Muscle of leg (tissue), 16 donors: ENCODE measurements at places on chromosomes 7 and 10. TPM values are rescaled to one million over a fixed set of nuclear protein-coding genes. Genes with fewer than 3 reads are reported as not detected.

SPDYE2B gene
- not detected for total RNA-seq

DNA sequence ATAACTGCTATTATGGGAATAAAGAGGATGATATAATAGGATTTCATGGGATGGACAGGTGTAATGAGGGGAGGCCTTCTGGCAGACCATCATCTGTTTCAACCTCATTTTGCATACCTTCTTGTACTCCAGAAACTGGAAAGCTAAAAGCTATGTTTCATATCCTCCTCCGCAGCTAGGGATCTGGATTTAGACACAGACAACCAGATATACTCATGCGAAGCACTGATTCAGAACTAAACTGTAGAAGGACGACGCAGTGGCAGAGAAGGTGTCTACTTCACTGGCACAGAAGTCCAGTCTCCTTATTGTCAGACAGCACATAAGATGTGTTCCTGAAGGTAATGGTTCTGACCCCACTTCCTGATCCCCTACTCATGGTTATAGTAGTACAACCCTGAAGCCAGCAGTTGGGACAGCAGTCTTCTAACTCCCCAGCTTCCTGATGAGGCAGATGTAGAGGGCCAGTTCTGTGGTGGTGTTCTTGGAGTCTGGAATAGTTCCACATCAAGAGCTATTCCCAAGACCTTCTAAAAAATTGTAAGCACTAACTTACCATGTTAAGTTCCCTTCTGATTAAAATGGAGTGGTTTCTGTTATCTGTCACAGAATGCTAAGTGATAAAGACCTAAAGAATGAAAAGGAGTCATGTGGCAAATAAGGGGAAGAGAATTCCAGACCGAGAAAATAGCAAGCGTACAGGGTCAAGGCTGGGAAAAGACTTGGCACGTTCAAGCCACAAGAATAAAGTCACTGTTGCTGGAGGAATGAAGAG is 550.3 kb downstream of the GRM8 start:
- no peak overlapping the region for H3K4me3 ChIP-seq
- no peaks in the 10 kb centered on the region for H3K27me3 ChIP-seq
- H3K36me3 ChIP-seq = no peaks in the 10 kb centered on the region
- H3K27ac ChIP-seq = no peak overlapping the region
- H3K4me1 ChIP-seq = no peaks in the 10 kb centered on the region

DNA sequence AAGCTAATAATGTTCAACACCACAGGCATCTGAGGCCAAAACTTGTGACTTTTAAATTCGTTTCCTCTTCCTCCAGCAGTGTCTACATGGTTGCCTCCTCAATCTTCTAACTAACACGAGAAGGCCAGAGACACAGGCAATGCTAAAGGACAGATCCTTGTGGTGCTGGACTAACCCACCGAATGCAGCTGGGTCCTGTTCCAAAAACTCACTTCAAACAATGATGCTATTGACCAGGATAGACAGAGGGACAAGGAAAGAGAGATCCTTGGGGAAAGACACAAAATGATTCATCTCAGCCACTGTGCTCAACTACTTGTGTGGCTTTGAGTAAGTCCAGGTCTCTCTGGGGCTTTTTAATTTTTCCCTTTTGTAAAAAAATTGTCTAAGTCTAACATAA is 107.6 kb downstream of the KCNMA1 start:
- no peaks in the 10 kb centered on the region for H3K36me3 ChIP-seq
- H3K27ac ChIP-seq = no peak overlapping the region
- no peak for DNase-seq
- H3K27me3 ChIP-seq = no peaks in the 10 kb centered on the region
- H3K4me1 ChIP-seq = peaks cover 45% of the 10 kb centered on the region

- H3K4me3 ChIP-seq = no peak overlapping the region
- no peaks in the 10 kb centered on the region for H3K36me3 ChIP-seq
These were observed 30.6 kb upstream of the CNPY1 start for GRCh38 chr7:155576900-155577508.

DNA sequence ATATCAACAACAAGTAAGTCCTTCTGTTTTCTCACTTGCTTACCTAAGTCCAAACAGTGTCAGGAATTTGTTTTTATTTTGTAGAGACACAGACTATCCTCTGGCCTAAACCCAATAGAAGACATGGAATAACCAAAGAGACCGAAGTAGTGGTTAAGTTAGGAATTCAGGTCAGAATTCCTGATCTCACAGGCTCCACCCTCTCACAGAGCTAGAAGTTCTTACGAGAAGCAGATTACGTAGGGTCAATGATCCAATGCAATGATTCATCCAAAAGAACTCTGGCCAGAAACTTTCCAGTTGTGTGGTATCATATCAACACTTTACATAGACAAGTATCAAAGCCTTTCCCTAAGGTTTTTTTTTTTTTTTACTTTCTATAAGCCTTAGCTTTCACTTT is 73.8 kb downstream of the IQUB start:
- H3K36me3 ChIP-seq = no peaks in the 10 kb centered on the region
- H3K4me1 ChIP-seq = no peaks in the 10 kb centered on the region
- no peak overlapping the region for H3K4me3 ChIP-seq
- no peak for DNase-seq
- H3K27ac ChIP-seq = no peak overlapping the region
- H3K27me3 ChIP-seq = no peaks in the 10 kb centered on the region

DNA sequence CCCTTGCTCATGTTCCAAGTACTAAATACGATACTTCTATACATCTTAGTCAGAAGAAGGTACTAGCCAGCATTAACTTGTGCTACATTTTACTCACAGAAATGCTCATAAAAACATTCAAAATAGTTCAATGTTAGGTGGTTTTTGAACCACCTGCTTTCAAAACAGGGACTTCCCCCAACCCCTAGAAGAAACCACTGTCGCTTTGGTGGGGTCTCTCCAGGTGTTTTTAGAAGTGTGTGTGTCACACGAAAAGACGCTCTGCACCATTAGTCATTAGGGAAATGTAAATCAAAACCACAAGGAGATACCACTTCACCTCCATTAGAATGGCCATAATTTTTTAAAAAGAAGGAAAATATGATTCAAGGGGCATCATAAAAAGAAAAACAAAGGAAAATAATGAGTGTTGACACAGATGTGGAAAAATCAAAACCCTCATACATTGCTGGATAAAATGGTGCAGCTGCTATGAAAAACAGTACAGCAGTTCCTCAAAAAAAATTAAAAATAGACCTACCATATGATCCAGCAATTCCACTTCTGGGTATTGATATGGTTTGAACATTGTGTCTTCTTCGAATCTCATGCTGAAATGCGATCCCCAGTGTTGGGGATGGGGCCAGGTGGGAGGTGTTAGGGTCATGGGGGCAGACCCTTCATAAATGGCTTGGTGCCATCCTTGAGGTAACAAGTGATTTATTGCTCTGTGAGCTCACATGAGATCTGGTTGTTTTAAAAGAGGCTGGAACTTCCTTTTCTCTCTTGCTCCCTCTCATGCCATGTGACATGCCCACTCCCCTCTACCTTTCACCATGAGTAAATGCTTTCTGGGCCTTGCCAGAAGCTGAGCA is 74.2 kb downstream of the MALSU1 start:
- no peak overlapping the region for H3K27ac ChIP-seq
- H3K36me3 ChIP-seq = no peaks in the 10 kb centered on the region
- DNase-seq = peak; percentile 30
